HL-60 (cell line): ENCODE measurements at places on chromosomes 7 and 10.

DNA sequence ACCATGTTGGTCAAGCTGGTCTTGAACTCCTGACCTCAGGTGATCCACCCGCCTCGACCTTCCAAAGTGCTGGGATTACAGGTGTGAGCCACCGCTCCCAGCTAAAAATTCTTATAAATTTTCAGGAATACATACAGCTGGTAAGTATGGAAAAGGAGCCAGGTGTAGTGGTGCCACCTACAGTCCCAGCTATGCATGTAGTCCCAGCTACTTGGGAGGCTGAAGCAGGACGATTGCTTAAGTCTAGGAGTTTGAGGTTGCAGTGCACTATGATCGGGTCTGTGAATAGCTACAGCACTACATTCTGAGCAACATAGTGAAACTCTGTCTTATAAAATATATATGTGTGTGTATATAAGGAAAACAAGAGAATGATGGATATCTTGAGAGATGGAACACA, 19.0 kb downstream of the LDB1 start:
- DNase-seq, result no peak

DNA sequence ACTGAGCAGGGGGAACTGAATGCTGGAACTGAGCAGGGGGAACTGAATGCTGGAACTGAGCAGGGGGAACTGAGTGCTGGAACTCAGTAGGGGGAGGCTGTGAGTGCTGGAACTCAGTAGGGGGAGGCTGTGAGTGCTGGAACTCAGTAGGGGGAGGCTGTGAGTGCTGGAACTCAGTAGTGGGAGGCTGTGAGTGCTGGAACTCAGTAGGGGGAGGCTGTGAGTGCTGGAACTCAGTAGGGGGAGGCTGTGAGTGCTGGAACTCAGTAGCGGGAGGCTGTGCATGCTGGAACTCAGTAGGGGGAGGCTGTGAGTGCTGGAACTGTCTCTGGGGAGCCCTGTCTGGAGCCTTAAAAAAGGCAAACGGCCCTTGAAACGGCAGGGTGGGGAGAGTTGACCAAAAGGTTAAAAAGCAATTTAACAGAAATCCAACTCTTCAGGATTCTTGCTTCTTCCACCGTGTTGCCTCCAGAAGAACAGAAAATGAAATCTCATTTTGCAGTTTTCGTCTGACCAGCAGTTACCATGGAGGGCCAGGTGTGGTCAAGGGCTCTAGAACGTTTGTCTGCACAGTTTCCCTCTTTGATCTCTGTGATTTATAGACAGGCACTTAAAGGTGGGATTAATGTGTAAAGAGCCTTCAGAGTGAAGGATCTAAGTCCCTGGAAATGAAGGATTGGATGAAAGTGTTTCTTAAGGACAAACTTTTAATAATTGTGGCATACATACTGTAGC, 19.1 kb downstream of the DOCK1 start:
- DNase-seq, result no peak

- no peak for DNase-seq
These were observed 336.5 kb upstream of the PRKCQ start for GRCh38 chr10:6916601-6917000.

- DNase-seq, result no peak
These were observed 21.6 kb upstream of the SAR1A start for GRCh38 chr10:70191972-70192305.

- DNase-seq, result no peak
These were observed 86.3 kb upstream of the AHR start for GRCh38 chr7:17212188-17212587.

GRCh38 chr7:103063895-103064294, 10.7 kb downstream of the FBXL13 start:
- DNase-seq, result no peak

DNA sequence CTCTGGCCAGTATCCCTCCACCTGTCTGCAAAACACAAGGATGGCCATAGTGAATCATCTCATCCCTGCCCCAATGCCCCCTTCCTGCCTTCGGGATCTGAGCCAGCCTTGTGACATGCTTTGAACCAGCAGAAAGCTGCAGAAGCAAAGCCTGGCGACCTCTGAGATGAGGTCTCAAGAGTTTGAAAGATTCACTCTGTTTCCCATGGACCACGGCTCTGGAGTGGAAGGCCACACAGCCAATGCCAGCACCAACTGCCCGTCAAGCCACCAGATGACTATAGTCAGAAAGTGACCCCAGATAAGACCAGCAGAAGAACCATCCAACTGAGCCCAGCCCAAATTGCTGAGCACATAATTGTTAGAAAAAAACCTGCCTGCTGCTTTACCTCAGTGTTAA, 193.9 kb upstream of the PPP2R2D start:
- no peak for DNase-seq
